T-helper 1 cell (primary cell): ENCODE measurements at places on chromosomes 16 and 17.
A peak's percentile ranks its signal among the peaks of the same experiment; 100 is the strongest.

DNA sequence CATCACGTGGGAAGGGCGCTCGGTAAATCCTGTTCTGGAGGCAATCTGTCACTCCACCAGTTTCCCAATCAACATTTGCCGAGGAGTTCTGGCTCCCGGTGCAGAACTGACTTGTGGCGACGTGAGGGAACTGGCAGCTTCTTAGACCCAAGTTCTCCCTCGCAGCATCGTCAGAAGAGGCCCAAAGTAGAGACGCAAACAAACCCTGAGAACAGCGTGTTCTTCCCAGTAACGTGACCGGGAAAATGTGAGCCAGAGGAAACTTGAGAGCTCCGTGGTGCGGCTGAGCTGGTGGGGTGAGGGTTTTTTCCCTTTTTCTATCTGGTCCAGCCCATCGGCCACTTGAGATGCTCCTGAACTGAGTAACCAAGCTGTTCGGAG, 158.9 kb upstream of the CACNG5 start:
- no peak for DNase-seq

- DNase-seq = no peak
These were observed 22.5 kb downstream of the AXIN2 start for GRCh38 chr17:65538675-65539529.

- DNase-seq = no peak
These were observed 318.3 kb downstream of the SLC39A11 start for GRCh38 chr17:72774236-72774635.

- no peak for DNase-seq
These were observed 108.6 kb downstream of the CCT6B start for GRCh38 chr17:34852614-34853013.

- no peak for DNase-seq
These were observed 10.0 kb upstream of the ATP2A3 start for GRCh38 chr17:3974138-3974687.

GRCh38 chr17:78847052-78847451, 6.4 kb upstream of the USP36 start:
- no peak for DNase-seq

- no peak for DNase-seq
These were observed 85.6 kb upstream of the CCL2 start for GRCh38 chr17:34169496-34169895.

GRCh38 chr16:1280783-1281182, 24.9 kb downstream of the TPSD1 start:
- no peak for DNase-seq

GRCh38 chr16:56005958-56006357, 130.8 kb upstream of the CES5A start:
- no peak for DNase-seq

DNA sequence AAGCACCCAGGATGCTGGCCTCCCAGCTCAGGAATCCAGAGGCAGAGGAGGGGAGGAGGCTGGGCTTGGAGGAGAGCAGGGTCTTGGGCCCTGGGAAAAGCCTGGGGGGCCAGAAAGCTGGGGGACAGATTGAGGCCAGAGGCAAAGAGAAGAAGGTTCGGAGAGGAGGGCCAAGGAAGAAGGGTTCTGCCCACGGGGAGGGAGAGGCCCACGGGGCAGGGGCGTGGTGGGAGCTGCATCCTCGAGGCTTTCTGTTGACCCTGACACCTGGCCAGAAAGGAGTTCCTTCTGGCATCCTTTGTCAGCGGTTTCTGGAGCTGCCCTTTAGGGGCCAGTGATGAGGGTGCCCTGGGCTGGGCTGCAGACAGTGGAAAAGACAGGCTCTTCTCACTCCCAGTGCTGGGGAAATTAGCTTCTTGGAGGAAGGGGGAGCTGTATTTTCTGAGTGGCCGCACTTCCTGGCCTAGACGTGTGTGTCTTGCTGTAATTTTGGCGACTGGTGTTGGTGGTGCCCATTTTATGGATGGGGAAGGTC, 308.7 kb downstream of the SEC14L1 start:
- no peak for DNase-seq

DNA sequence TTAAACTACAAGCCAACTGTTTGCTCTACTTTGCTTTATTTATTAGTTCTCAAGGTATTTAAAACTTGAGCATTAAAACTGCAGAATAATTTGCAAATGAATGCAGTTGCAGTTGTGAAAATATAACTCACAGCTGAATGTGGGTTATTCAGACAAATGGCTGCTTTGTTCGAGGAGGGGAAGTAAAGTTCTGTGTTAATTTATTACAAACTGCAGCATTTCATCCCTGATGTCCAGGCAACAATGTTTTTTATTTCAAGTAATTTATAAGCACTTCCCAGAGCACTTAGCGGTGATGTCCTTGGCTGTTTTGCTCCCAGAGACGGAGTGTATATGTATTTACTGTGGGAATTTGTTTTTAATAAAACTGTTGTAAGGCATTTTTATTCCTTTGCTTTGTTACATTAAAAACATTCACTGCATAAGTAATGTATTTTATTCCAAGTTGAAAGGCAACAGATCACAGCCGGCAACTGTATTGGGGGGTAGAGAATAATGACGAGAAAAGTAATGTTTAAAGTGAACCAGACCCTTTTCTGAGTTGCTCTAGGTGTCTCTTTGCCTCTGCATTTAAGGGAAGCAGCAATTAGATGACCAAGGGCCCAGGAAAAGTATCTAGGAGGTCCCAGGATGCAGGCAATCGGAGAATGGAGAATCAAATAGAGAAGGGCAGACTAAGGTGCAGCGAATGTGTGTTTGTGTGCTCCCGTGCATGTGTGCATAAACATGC, 291.2 kb upstream of the SALL1 start:
- DNase-seq = no peak

DNA sequence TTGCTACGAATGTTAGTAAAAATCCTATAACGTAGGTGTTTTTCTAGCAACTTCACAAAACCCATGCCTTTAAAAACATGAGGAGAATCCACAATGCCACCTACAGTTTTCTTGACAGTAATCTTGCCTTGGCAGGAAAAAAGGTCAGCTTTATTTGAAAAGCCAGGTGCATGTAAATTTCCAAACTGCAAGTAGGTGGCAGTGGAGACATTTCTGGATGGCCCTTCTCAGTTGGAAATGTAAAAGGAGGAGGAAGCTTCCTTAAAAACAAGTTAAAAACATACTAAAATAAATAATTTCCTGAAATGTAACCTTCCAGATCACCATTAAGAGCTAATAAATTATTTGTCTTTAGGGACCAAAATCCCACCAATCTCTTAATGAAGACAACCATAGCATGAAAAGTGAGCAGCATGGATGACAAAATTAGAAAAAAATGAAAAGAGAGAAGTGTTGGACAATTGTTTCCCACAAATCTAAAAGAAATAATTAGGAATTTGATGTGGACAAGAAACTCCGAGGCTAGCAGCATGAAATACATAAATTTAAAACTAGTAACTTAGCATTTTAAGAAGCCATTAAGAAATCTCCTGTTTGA, 152.2 kb downstream of the SNX11 start:
- DNase-seq = no peak

GRCh38 chr17:44758414-44759085, at the start of gene ADAM11:
ADAM11 (plus strand) TSS chr17:44758988; CDS start chr17:44759200, 212 bp downstream.
- no peak for DNase-seq

DNA sequence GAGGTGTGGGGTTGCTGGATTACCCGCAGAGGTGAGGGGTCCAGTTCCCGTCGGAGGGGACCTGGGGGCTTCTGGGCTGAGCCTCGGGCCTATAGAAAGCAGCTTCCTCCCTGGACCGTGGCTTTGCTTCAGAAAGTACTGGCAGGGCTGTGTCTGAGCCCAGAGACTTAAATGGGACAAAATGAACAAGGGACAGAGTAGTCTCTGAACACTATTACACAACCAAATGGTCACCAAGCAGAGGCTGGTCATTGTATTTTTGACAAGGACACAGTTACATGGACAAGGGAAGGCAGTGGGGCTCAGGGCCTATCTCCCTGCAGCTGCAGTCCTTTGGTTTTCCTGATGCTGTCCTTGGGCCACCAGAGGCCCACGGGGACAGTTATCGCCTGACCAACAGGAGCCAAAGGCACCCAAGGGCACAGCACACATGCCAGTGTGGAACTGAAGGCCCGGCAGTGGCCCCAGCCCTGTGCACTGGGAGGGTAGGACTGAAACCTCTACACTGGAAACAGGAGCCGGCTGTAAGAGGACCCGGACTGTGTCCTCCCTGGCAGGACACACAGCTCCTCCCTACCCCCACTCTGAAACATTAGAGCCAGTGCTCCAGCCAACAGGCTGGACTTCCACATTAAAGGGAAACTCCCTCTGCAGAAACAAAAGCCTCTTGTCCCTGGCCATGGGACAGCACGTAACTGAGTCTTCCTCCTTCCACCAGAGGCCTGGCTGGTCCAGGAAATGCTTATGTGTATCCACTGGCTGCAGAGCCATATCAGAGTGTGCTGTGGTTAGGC, 26.0 kb upstream of the ERN1 start:
- no peak for DNase-seq

DNA sequence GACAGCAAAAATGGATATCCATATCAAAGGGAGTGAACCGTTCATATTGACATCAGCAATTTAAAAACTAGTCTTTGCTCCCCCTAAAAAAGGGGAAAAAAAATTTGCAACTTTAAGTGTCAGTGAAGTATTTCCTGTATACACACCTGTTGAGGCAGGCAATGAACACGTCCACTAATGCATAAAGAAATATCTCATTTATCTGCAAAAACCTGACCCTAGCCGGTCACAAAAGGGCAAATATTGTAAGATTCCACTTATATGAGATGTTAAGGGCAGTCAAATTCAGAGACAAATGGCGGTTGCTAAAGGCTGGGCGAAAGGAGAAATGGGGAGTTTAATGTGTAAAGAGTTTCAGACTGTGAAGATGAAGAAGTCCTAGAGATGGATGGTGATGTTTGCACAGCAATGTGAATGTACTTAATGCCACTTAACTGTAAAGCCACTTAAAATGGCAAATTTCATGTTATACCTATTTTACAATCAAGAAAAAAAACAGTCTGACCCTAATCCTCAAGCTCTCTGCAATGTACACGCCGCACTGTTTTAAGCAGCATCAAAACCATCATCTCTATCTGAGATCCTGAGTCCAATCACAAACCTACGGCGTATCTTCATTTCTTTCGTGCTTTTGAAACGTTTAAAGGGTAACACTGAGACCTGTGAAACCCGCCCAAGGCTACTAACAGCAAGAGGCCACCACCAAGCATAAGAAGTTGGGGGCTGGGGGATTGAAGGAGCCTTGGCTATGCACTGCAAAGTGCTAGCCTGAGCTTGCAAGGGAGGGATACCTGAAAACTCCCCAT, 1.1 kb downstream of the PARN start:
- DNase-seq = no peak

DNA sequence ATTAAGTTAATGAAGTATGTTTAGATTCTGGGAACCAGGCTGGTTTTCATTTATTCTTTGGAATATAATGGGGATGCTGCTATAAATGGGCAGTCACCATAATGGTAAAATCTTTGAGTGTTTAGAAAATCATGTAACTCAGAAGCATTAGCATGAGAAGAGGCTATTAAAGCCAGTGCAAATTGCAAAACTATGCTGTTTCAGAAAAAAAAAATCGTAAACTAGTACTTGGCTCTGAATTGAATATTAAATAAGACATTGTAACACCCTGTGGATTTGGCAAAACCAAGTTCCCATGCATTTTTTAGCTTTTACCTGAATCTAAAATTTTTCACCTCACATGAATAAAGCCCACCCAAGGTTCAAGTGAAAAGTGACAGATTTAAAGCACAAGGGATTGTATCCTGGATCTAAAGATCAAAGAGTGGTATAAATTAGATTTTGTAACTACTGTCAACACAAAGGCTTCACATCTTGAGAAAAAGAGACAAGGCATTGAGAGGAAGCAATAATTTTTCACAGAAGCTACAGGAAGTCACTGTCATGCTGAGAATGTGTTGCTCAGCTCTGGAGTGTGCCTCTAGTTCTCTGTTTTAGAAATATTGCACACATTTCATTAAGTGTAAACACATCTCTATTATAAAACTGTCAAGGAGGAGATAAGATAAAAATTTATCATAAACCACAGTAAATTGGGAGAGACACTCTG, 142.2 kb downstream of the ABCA8 start:
- DNase-seq = no peak

DNA sequence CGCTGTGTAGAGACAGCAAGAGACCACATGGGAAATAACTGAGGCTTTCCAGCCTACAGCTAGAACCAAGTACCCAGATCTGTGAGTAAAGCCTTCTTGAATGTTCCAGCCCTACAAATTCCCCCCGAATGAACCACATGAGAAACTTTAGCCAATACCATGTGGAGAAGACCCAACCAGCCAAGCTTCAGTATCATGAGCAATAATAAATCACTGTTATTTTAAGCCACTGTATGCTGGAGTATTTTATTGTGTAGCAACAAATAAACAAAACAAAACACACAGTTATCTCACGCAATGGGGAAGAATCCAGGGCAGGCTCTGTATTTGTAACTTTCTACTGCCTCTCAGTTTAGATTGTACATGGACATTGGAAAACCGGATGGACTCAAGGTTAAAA, 426.2 kb downstream of the CDH11 start:
- DNase-seq = no peak

DNA sequence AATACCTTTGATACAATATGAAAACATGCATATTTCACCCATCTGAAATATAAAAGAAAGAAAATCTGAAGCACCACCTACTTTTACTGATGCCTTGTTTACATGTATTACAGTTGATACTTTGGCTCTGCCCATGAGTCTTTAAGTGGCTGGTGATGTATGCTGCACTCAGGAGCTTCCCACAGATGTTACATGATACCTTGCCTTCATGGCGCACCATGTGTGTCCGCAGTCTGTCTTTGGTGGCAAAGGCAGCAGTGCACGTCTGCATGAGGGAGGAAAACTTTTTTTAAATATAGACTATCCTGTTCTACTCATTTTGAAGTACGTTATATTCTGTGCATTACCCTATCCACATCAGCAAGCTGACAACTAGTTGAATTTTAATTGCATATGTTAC, 7.5 kb downstream of the VEZF1 start:
- DNase-seq = no peak

- DNase-seq = no peak
These were observed 35.7 kb downstream of the PLD6 start for GRCh38 chr17:17170346-17170985.

- DNase-seq = no peak
These were observed 14.1 kb downstream of the NFE2L1 start for GRCh38 chr17:48062273-48062672.

DNA sequence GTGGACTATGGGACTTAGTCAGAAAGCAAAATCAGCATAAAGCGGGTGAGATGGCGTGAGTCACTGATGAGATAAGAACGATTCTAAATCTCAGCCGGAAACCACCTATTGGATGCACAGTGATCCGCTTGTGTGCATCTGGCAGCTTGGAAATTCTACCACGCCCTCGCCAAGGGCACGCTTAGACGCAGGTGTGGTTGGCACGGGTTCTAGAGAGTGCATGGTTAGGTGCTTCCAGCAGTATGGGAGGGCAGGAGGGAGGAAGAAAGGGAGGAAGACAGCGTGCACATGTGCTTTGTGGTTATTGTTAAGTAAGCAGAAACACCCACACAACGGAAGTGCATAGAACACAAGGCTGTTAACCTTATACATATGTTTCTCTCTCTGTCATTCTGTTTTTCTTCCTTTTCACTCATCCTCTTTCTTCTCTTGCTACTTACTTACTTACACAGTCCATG, 374.0 kb upstream of the ASIC2 start:
- DNase-seq = no peak

GRCh38 chr16:87713451-87714229, 52.1 kb downstream of the KLHDC4 start:
- peak; percentile 77 for DNase-seq

- DNase-seq = no peak
These were observed 1.4 kb downstream of the SOX9 start for GRCh38 chr17:72122010-72122764.

- DNase-seq = no peak
These were observed 3.3 kb downstream of the SMIM5 start for GRCh38 chr17:75636381-75637142.
